ENCODE measurements at places on chromosomes 3 and 15.

DNA sequence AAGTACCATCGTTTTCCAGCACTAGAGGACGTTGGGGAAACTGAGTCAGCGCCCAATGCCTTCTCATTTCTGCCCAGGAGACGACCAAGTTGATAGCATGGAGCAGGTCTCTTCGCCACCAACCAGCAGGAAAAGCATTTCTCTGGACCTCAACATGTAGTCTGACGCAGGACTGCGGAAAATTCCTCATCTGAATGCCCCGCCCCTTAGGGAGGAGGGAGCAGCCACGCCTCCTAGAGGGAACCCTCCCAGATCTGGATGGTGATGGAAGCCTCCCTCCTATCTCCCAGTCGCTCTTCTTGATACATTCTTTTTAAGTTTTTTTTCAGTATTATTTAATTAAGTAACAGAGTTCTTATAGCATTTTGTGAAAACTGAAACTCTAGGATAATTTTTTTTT, 17.4 kb upstream of the MINDY4B start:
- DNase-seq = no peak

DNA sequence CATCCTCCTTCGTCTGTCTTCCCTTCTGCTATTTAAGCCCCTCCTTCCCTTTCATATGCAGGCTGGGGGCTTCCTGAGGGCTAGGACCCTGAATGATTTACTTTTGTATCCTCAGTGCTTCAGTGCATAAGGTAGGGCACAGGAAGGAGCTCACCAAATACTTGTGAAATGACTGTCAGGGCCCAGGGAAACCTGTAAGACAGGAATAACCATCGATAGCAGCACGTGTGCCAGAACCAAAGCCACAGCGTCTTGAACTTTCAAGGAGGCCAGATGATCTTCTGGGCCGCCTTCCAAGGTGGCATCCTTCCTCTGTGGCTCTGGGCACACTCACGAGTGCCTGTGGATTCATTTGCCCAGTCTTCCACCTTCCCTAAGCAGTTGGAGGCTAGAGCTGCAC, 3.9 kb downstream of the TMED3 start:
- DNase-seq = no peak

- no peak for DNase-seq
Observed at GRCh38 chr3:38397320-38397719, 50.7 kb downstream of the XYLB start.

GRCh38 chr3:105553851-105554250, 187.1 kb downstream of the ALCAM start:
- DNase-seq = no peak

- no peak for DNase-seq
Observed at GRCh38 chr3:30524357-30525040, 81.9 kb upstream of the TGFBR2 start.

GRCh38 chr15:31163769-31164572, 62.4 kb upstream of the TRPM1 start:
- DNase-seq = no peak

DNA sequence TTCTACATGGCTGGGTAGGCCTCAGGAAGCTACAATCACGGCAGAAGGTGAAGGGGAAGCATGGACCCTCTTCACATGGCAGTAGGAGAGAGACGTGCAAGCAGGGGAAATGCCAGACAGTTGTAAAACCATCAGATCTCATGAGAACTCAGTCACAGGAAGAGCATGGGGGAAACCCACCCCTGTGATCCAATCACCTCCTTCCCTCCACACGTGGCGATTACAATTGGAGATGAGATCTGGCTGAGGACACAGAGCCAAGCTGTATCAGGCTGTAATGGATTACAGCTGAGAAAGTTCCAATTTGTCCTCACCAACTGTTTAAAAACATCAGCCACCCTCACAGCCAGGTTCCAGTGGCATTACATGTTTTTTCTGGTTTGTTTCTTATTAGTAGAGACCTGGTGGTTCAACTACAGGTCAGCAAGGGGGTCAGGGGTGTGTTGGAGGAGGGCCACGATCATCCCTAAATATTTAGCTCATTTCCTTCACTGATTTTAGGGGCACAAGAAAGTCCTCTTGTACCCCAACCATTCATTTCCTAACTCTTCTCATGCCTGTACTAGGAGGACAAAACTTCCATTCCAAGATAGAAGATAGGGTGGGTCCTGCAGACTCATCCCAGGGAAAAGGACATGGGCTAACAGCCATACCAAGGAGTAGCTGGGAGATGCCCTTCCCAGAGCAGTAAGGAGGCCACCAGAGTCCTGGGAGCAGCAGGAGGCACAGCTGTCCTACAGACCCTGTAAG, 54.4 kb downstream of the ANXA2 start:
- no peak for DNase-seq

DNA sequence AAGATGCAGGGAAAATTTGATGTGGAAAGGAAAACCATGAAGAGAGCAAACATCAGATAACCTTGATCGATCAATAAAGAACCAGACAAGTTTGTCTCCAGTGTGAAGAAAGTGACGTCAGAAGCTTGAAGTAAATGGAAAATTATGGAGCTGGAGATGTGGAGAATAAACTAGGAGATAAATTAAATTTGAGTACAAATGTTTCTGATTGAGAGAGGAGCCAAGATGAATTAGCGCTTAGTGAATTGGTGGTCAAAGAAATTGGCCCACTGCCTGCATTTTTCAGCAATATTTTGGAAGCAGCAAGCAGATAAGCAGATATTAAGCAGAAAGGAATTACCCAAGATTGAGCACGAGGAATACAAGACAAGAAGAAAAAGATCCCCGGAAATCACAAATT, 567.3 kb upstream of the ZNF385D start:
- no peak for DNase-seq

GRCh38 chr3:156646958-156647357, 27.4 kb upstream of the TIPARP start:
- no peak for DNase-seq

GRCh38 chr3:18841422-18842343, 306.6 kb upstream of the KCNH8 start:
- DNase-seq = no peak

GRCh38 chr3:94115482-94115881, 52.6 kb downstream of the NSUN3 start:
- DNase-seq = no peak

- DNase-seq = no peak
Observed at GRCh38 chr3:48715174-48715800, 1.7 kb downstream of the IP6K2 start.

- no peak for DNase-seq
Observed at GRCh38 chr15:60093273-60094067, 89.4 kb downstream of the FOXB1 start.

GRCh38 chr3:69716119-69716518, 23.1 kb upstream of the MITF start:
- no peak for DNase-seq

- no peak for DNase-seq
Observed at GRCh38 chr3:50575372-50575771, 6.0 kb downstream of the HEMK1 start.

GRCh38 chr3:72067721-72068120, 282.8 kb upstream of the PROK2 start:
- DNase-seq = no peak

- no peak for DNase-seq
Observed at GRCh38 chr3:73773233-73773632, 148.5 kb upstream of the PDZRN3 start.

- DNase-seq = peak; percentile 16
Observed at GRCh38 chr3:107942244-107942643, 148.6 kb downstream of the CD47 start.

- no peak for DNase-seq
Observed at GRCh38 chr15:60399246-60399915, 1.6 kb upstream of the ANXA2 start.

DNA sequence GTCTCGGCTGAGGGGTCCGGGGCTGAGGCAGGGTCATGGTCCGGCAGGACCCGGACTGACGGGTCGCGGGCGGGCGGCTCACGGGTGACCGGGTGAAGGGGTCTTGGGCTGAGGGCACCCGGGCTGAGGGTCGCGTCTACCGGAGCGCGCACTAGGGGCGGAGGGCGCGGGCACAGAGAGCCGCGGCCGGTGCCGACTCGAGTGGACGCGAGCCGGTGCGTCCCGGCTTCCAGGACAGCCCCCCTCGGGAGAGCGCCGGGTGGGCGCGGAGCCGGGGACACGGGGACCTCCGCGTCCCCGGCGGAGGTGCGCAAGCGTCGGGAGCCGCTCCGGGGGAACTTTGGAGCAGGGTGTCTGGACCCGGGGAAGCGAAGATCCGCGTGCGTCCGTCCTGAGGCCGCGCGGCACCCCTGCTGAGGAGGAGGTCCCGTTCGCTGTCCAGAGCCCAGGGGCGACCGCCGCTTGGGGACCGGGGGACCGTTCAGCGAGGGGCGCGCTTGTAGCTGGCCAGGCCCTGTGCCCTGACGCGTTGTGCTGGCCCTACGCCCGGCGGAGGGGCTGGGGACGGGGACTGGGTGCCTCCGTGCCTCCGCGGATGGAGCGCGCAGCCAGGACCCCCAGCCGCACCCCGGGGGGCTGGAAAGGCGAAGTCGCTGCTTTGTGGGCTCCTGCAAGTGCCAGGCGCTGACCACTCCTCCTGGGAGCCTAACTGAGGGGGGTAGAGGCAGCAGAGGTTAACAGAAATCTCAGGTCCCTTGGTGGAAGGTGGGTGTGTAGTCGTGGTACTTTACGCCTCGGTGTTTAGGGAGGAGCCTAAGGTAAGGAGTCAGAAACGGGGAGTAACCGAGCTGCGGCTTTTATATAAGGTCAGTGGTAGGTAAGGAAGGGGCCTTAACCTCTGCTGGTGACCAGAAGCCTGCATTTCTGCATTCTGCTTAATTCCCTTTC, at the start of gene PPARG:
PPARG (plus strand) TSS at position 889 of the 948 bp plus-strand sequence. CDS start 90,642 bp downstream, outside the sequence.
- DNase-seq = no peak

- DNase-seq = no peak
Observed at GRCh38 chr3:114542359-114542758, 248.5 kb downstream of the TIGIT start.

DNA sequence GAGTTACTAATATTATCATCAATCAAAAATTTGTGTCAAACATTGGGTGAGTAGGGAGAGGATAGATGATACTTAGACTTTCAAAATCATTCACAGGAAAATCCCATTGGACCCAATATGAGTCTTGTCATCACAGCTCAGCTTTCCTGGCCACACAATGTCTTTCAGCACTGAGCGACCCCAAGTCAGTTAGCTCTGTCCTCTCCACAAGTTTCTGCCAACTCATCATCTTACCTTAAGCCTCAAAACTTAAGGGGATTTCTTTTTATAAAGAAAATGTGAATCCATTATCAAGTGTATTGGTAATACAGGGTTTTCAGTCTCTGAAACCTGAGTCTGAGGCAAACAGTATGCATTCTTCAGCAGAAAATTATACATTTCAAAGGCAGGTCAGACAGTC, 55.8 kb downstream of the SUMF1 start:
- no peak for DNase-seq

GRCh38 chr3:141114179-141114745, 63.1 kb downstream of the SPSB4 start:
- DNase-seq = no peak

DNA sequence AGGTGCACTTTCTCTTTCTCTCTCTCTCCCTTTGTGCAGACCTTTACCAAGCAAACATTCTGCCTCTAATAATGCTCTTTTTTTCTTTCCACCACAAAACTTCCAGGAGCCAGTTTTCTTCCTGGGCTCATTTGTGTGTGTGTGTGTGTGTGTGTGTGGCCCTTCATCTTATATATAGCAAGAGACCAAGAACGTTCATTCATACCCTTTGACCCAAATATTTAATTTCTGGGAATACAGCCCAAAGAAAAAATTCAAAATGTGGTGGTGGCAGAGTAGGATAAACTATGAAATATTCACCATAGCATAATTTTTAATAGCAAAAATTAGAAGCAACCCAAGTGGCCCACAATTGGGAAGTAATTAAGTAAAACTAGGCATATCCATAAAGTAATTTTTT, 398.9 kb downstream of the IGSF11 start:
- no peak for DNase-seq

DNA sequence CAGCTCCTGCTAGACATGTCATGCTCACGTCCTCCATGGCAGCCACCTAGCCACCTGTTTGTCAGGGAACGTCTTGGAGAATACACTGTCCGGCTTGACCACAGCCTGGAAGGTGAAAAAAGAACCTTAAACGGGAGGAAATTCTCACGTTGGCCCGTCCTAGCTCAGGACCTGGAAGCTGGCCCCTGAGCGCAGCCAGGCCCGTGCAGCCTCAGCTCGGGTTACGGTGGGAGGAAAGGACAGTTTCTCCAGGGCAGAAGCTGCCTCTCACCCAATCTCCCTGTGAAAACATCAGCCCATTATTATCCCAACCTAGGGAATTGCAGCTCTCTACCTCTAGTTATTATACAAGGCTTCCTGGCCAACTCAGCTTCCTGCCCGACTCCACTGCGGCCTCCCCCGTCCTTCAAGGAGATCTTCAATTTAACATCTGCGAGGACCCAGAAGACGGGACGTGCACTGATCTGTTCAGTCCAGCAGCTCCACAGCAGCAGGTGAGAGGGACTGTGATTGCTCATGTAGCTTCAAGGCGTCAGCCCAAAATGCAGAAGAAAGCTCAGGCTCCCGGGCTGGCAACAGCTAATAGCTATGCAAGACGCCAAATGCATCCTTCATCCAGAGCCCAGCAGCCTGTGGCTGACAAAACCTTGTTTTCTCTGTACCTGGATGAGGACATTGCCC, 84.7 kb downstream of the ADAMTS17 start:
- DNase-seq = no peak

GRCh38 chr15:61403884-61404283, 174.8 kb upstream of the RORA start:
- DNase-seq = no peak

GRCh38 chr3:101478980-101479379, 34.0 kb downstream of the SENP7 start:
- DNase-seq = no peak

- DNase-seq = no peak
Observed at GRCh38 chr3:53337167-53337940, 10.0 kb downstream of the DCP1A start.

- DNase-seq = no peak
Observed at GRCh38 chr15:31814082-31814481, 216.2 kb upstream of the CHRNA7 start.

DNA sequence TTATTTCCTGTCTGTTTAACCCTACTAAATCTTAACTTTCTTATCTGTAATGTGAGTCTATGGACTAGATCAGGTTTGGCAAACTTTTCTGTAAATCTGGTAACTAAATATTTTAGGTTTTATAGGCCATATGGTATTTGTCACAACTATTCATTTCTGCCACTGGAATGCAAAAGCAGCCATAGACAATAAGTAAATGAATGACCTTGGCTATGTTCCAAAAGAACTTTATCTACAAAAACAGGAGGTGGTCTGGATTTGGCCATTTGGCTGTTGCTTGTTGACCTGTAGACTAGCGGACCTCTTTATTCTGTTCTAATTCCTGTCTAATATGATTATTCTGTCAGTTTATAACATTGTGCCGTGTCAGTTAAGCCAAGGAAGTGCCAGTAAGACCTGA, 314.2 kb downstream of the LPP start:
- no peak for DNase-seq

- no peak for DNase-seq
Observed at GRCh38 chr3:15997274-15997943, 177.1 kb upstream of the GALNT15 start.

Data from CD4-positive, alpha-beta T cell treated with Interleukin-17A for 4 hours (primary cell).